ENCODE measurements at places on chromosomes 4 and X. TPM values are rescaled to one million over a fixed set of nuclear protein-coding genes. Genes with fewer than 3 reads are reported as not detected.
A peak's percentile ranks its signal among the peaks of the same experiment; 100 is the strongest.

Gene NPNT
- 309 TPM for total RNA-seq

Gene ARMCX1
- total RNA-seq = 18.9 TPM

Gene ABCG2
- 3.8 TPM for total RNA-seq

Gene NUP62CL
- total RNA-seq = 9.1 TPM

DNA sequence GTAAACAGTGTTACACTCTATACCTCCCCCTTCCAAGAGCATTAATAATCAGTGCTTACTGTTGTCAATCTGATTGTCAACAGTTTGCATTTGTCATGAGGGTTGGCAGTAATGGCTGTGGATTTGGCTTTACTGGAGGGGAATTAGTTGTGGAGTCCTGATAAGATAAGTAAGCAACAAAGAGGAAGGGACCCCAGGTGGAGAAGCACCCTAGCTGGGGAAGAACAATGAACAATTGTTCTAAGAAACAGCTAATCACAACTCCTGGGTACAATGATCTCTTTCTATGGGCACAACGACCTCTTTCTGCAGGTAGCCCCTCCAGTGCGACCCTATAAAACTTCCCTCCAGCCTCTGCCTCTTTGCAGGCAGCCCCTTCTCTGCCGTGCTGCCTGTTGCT lies 53.2 kb upstream of the CDKN2AIP start:
- no peaks in the 10 kb centered on the region for H3K4me1 ChIP-seq
- H3K36me3 ChIP-seq = no peaks in the 10 kb centered on the region
- no peaks in the 10 kb centered on the region for H3K27me3 ChIP-seq
- no peak overlapping the region for H3K27ac ChIP-seq

DNA sequence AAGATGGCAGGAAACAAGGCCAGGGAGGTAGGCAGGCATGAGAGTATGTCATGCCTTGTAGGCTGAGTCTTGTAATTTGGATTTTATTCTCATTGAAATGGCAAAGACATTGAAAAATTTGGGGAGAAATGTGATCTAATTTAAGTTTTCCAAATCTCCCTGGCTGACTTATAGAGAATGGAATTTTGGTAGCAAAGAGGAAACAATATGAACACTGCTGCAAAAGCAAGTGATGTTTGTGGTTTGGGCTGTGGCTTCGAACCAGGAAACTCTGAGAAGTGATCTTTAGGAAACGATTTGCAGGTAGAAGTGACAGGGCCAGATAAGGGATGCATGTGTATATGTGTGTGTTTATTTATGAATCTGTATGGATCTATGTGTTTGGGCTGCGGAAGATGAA lies 35.6 kb downstream of the ARSJ start:
- H3K36me3 ChIP-seq = no peaks in the 10 kb centered on the region
- no peak for DNase-seq
- no peaks in the 10 kb centered on the region for H3K4me1 ChIP-seq
- no peak overlapping the region for H3K27ac ChIP-seq
- no peak overlapping the region for H3K4me3 ChIP-seq

GRCh38 chr4:602559-602942 lies 22.8 kb upstream of the PDE6B start:
- no peak overlapping the region for H3K27ac ChIP-seq
- no peaks in the 10 kb centered on the region for H3K36me3 ChIP-seq
- H3K4me1 ChIP-seq = no peaks in the 10 kb centered on the region
- peak; percentile 62 for DNase-seq
- H3K4me3 ChIP-seq = no peak overlapping the region

GRCh38 chr4:143251348-143251747 lies 66.6 kb downstream of the USP38 start:
- no peak overlapping the region for H3K27ac ChIP-seq
- no peaks in the 10 kb centered on the region for H3K27me3 ChIP-seq
- no peaks in the 10 kb centered on the region for H3K4me1 ChIP-seq

DNA sequence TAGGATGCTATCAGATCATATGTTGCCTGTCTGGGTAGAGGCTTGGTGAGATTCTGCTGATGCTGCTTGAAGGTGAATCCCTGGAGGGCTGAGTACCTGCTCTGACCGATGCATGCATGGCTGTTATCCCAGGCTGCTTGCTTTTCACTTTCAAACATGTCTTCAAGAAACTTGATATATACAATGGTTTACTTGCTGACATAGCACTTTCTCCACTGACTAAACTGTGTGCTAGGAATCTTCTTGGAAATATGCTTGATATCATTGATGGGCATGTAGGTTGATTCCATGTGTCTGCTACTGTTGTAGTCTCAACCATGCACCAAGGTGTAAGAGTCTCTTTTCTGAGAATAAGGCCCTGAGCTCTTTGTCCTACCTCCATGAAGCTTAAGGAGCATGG lies 79.6 kb upstream of the WDR1 start:
- H3K4me3 ChIP-seq = no peak overlapping the region
- no peak overlapping the region for H3K27ac ChIP-seq
- no peaks in the 10 kb centered on the region for H3K27me3 ChIP-seq
- no peaks in the 10 kb centered on the region for H3K36me3 ChIP-seq
- DNase-seq = no peak

- no peak overlapping the region for H3K4me3 ChIP-seq
- H3K4me1 ChIP-seq = peaks cover 15% of the 10 kb centered on the region
- H3K27me3 ChIP-seq = no peaks in the 10 kb centered on the region
- H3K27ac ChIP-seq = no peak overlapping the region
- no peaks in the 10 kb centered on the region for H3K36me3 ChIP-seq
Measured at GRCh38 chr4:148211533-148211932, 230.7 kb downstream of the NR3C2 start.

Measured in upper lobe of left lung (tissue), 6 donors.